ENCODE measurements at places on chromosomes 6 and 20.

DNA sequence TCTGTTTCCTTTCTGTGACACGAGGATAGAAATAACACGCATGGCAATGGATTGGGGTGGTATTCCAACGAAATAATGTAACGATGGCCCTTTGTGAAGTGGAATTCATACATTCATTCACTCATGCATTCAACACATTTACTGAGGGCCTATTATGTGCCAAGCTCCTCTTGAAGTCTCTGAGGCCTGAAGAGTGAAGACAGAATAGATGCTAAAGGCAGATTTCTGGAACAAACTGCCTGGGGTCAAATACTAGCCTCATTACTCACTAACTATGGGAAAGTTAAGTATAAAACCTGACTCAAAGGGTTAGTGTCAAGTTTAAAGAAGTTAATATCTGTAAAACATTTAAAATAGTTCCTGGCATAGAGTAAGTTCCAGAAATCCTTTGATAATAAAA is 279.6 kb upstream of the SULF2 start:
- no peak for DNase-seq

- no peak for DNase-seq
These were observed 1.7 kb downstream of the RSPO3 start for GRCh38 chr6:127120023-127120786.

- no peak for DNase-seq
These were observed 42.0 kb downstream of the CDS2 start for GRCh38 chr20:5168651-5169396.

DNA sequence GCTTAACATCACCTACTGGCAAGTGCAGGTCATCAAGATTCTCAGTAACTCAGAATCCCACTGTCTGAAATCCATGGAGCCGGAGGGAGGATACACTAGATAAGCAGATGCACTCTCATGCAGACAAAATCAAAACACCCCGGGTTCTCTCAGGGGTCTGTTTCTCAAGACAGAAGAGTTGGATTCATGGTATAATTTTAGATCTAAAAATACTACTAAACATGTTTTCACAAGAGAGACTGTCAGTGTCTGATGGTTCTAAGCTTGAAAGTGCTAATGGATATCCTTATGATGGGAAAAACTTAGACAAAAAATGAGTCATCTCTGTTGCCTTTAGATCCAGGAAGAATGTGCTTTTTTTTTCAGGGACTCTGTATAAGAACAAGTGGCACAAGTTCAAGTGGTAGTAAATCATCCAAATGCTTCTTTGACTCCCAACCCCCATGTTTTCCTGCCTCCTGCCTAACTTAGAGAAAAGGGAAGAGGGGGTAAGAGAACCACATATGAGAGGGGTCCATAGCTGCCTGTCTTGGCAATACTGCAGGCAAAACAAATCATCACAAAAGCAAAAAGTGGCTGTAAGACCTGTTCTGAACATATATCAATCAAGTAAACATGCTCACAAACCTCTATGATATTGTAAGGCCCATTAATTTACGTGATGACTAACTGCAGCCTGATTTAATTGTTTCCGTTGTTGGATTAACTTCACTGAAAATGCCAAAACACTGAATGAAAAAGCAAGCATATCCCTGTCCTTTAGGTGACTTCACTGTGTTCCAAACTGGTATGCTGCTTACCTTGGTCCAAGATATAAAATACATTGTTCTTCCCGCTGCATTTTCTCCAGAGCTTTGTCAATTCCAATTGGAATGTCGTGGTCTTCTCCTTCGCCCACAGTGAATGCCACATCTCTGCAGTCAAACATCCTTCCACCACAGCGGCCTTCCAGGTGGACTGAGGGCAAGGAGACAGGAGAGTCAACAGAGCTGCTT is 84.0 kb upstream of the TULP1 start:
- no peak for DNase-seq

- no peak for DNase-seq
These were observed 22.9 kb downstream of the FAM110A start for GRCh38 chr20:856361-856775.

DNA sequence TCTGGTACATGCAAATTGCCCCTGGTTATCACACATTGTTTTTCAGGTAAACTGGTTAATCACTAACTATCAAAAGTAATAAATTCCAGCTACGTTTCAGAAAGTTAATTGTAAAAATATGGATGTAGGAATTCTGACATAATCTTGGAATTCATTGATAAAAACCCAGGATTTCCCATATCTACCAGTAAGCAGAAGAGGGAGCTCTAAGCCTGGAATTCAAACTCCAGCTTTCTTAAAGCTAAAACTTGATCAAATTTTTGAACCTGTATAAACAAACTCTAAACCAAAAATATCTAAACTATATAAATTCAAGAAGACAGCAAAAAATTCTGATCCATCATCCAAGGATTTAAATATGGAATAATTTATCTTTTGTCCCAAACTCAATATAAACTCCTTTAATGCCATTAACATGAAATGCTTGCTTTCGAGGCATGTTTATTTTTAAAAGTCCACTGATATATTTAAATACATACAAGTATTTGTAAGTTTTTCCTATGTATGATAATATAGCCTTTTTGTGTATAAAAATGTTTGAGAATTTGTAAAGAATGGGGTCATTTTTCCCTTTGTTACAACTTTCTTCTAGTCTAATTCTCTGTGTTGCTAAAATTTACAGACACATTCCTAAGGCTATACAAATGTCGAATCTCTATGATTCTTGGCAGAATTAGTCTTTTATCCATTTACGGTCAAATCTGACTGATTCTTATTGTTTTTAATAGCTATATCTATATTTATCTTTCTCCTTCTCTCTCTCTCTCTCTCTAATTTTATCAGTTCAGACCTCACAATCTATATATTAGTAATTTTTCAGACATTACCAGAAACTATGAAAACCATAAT is 91.4 kb upstream of the RNF217 start:
- DNase-seq = no peak

- DNase-seq = no peak
These were observed 34.4 kb downstream of the SMOC2 start for GRCh38 chr6:168475188-168476013.

- DNase-seq = no peak
These were observed 48.5 kb downstream of the COL12A1 start for GRCh38 chr6:75157336-75157735.

GRCh38 chr6:1622851-1623768 is 13.4 kb downstream of the FOXC1 start:
- DNase-seq = no peak

DNA sequence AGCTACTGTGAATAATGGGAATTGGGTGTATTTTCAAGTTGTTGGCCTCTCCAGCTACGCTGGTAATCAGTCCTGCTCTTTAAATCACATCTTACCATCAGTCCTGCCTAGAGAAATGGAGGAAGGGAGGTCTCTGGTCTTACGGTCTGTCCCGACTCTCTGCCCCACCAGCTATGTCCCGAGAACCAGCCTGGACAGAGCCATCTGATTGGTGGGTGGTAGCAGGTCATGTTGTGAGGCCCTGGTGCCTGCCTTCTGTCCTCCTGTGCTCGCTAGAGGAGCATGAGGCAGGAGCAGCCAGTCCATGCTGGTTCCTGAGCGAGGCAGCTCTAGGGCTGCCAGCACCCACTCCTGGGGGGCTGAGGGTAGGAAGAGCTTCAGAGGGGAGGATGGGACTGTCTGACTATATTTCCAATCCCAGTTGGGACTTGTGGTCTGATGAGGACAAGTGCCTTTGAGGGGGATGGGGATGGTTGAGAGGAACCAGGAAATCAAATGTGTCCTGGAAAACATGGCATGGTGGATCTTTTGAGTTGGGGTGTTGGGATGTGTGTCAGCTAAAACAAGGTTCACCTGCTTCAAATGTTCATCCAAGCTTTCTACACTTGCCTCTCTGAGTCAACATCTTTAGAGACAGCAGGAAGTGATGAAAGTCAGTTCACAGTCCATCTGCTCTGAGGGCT is 33.0 kb downstream of the SYNJ2 start:
- DNase-seq = no peak
